ENCODE measurements at places on chromosomes 1 and 21. TPM values are rescaled to one million over a fixed set of nuclear protein-coding genes. Genes with fewer than 3 reads are reported as not detected.

The SPATA46 gene
- total RNA-seq = not detected

The ETV3L gene
- not detected for total RNA-seq

The SMYD2 gene
- total RNA-seq = 29.3 TPM

The GUCA2B gene
- not detected for total RNA-seq

The NLRP3 gene
- 3.8 TPM for total RNA-seq

DNA sequence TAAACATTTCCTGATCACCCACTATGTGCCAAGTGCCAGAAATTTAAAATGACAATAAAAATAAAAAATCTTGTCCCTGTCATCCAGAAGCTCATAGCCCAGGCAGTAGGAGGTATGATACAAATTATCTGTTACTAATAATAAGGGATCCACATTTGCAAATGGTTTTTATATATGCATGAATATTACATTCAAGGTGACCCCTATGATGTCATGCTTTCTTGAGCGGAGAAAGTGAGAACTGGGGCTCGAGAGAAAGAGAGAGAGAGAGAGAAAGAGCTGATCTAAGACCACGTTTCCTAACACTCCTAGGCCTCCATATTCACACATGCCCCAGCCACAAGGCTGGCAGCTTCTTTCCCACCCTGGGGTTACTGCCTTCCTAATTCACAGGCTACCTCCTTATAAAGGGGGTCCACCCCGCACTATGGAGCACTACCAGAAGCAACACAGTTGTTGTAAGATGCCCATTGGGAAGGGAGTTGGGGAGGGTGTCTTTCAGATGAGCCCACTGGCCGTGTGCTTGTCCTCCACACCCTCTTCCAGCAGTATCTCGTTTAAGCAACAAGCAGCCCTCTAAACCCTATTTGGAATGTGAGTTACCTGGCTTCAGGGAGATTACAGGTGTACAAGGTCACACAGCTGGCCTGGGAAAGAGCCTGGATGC lies 28.8 kb upstream of the LRRN2 start:
- no peak for DNase-seq

DNA sequence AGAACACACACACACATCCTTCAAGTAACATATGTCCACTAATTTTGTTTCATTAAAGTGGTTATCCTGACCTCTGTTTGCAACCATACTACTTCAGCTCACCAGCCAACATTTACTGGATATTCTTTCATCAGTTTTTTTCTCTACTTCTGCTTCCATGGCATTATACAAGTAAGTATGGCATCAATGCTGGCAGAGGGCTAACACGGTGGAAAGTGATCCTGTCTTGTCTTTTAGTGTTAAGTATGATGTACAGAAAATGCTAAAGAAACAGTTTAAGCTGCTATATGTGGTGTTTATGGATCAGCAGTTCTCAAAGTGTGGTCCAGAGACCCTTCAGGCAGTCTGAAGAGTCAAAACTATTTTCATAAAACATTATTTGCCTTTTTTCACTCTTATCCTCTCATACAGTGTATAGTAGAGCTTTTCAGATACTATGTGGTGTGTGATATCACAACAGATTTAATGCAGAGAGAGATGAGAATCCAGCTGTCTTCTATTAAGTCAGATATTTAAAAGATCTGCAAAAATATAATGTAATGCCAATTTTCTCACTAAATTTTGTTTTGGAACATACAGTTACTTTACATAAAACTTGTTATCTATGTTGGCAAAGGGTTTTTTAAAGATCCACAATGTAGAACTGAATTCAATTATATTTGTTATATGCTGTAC lies 46.6 kb downstream of the FOXJ3 start:
- no peak for DNase-seq

DNA sequence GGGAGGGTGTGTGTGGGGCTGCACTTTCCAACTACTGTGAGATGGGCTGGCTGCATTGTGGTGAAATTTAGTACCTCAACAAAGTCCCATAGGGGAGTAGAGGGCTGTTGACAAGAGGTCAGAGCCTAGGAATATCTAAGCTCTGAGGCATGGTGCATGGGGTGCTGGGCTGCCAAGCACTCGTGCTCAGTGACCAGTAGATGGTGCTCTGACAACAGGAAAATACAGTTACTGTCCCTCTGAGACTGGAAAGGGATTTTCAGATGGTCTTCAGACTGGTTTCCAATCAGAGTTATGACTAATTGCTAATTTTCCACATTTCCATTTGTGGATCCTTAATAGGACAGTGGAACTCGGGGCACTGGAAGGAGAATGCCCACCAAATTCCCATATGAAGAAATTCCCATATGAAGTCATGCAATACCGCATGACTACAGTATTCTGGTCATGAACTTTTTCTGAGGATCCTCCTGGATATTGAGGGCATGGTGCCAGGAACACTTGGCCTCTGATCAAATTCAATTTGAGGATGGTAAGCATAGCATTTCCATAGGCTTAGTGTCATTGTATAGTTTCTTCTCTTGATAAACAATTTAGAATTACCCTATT lies 4.1 kb upstream of the CACNA1E start:
- peak; percentile 89 for DNase-seq

DNA sequence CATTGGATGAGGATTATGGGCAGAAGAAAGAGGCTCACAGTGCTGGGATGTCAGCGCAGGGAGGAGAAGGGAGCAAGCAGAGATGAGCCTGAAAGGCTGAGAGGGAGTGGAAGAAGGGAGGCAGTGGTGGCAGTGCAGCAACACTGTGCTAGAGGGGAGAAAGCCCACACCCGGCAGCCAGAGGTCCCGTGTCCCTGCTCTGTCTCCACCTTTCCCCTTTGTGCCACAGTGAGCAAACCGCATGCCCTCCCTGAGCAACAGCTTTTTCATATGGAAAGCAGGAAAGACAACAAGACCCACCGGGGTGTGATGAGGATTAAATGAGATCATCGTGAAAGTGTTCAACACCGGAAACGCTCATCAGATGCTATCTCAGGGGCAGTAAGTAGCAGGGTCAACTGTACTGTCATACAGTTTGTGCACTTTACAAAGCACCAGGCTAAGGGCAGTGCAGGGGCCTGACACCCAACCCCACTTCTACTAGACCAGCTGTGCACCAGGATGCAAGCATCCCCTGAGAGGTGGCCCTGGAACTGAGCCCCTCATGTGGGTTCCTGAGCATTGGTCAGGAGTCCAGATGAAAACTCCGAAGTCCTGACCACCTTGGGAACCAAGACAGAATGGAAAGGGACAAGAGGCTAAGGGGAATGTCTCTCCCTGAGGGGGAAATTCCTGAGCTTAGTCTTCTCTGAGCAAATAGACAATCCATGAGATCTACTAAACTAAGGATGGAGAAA lies 9.1 kb downstream of the NHLH1 start:
- no peak for DNase-seq

DNA sequence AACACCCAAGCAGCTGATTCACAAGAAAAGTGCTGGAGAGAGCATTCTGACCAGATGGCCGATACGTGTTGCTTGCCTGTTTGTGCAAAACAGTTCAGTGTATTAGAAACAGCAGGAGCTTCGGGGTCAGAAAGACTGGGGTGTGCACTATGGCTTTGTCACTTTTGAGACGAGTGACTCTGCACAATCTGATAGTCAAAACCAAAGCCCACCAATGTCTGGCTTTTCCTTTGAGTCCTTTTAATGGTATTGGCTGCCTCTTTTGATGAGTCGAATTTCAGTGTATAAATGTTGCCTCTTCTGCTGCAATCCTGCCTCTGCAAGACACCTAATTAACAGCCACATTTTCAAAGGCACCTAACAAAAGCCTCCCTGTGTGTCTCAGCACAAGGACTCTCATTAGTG lies 444.6 kb downstream of the AJAP1 start:
- DNase-seq = no peak

- peak; percentile 2 for DNase-seq
Measured at GRCh38 chr21:40047993-40048730, 180.9 kb downstream of the PCP4 start.

DNA sequence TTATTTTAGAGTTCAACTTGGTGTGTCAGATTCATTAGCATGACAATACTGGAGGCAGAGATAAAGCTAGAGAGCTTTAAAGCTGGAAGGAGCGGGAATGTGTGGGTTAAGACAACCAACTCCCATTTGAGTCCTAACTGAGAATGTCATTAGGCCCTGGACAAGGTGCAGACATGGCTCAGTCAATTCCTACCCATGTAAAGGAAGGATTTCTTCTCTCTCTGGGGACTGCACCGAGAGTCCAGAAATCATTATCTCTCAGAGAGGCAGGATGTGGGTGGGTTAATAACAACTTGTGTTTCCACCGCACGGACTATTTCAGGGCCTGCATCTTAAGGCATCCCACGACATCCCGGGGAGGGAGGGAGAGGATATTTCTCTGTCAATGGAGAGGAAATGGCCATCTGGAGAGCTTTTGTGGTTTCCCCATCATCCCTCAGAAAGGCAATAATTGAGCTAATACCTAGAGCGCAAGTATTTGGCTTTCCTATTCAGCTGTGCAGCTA lies 46.7 kb upstream of the SARS1 start:
- DNase-seq = no peak

GRCh38 chr1:89605692-89606091 lies 27.2 kb upstream of the LRRC8C start:
- no peak for DNase-seq

DNA sequence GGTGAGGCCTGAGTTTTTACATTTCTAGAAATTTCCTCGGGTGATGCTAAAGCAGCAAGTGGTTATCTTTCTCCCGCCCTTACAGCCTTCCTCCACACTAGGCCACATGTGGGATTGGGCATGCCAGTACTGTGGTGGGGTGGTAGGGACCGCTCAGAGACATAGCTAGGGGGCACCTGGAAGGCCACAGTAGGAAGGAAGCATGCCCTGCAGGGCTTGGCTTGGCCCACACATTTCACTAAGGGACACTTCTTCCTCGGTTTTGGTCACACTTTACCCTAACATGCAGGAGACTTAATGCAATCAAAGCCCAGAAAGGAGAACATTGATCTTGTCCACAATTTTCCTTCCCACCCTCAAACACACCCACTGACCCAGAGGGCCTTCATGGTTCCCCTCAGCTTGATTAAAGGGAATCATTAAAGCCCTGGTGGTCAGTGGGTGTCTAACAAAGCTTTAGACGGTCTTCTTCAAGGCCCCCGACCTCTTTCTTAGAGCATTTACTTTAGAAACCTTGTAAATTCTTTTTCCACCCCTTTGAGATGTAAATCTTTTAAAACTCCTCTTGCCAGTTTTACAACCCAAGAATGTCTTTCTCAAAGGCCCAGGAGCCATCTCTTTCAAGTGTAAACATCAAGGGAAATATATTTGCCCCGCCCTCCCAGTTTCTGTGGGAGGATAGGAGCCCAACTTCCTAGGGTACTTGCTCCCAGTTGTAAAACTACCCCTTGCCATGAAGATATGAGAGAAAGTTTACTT lies 246.4 kb upstream of the PTBP2 start:
- DNase-seq = no peak

DNA sequence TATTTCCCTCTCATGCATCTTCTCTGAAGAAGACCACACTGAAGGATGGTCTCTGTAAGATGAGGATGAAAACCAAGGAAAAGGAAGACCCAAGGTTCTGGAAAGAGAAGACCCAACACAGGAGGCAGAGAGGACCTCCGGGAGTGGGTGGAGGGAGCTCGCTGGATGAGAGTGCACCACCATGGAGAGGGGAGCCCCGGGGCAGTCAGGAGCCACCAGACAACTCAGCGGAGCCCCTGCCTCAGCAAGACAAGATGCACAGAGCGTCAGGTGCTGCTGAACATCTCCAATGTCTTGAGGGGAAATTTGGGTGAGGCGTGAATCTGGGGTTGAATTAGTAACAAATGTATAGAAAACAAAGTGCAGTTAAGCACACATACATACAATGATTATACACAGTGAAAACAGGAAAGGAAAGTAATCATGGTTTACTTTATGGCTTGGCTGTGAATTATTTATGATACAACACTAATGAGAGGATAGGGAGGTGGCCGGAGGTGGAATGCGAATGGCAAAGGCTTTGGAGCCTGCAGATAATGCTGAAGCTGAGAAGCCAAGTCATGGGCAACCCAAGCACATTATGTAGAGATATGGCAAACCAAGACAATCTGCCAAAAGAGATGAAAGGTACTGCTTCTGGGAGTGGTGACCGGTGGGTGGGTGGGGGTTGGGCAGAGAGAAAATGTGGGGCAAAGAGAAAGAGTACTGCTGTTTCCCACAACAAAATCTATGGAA lies 80.4 kb upstream of the EDN2 start:
- DNase-seq = no peak

- no peak for DNase-seq
Measured at GRCh38 chr1:48753293-48753692, 23.4 kb downstream of the BEND5 start.

- no peak for DNase-seq
Measured at GRCh38 chr21:29155933-29156260, 25.5 kb downstream of the MAP3K7CL start.

GRCh38 chr1:206568256-206568655 lies 44.0 kb downstream of the EIF2D start:
- no peak for DNase-seq

- peak; percentile 94 for DNase-seq
Measured at GRCh38 chr1:115595279-115596079, 46.3 kb upstream of the VANGL1 start.

- DNase-seq = peak; percentile 82
Measured at GRCh38 chr1:36776948-36777831, 257.1 kb downstream of the GRIK3 start.

- DNase-seq = no peak
Measured at GRCh38 chr1:163367721-163368120, 46.0 kb downstream of the NUF2 start.

DNA sequence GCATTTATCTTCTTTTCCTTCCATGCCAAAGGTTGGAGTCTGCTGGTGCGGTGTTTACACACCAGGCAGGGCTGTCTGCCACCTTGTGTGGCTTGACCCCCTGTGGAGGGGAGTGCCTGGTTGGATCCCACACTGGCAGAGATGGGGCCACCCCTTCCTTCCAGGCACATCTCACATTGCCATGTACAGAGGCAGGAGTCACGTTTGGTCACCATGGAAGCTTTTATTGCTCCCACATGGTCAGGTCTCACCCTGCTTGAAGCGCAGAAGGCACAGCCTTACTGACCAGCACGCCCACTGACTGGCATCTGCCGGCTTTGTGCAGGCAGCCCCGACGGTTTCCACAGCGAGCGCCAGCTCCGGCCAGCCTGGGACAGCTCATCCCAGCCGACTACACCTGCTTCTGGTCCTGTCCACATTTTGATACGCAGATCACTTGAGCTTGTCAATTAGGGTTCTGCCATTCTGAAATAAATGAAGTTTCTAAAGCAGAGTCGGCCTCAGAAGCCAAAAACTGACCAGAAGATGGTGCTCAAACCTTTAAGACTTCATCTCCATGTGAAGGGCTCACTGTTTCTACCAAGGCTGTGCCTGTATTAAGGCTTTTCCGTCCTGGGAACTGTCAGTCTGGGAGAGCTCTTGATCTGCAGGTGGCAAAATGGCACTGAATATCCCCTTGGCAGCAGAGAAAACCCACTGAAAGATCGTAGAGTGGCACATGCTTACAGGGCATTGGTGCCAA lies 35.6 kb upstream of the EPHA8 start:
- peak; percentile 70 for DNase-seq

- peak; percentile 11 for DNase-seq
Measured at GRCh38 chr21:33975548-33976081, 60.0 kb upstream of the ATP5PO start.

GRCh38 chr1:67811781-67812180 lies 21.5 kb downstream of the GNG12 start:
- no peak for DNase-seq

GRCh38 chr1:114235960-114236359 lies 82.3 kb upstream of the SYT6 start:
- DNase-seq = peak; percentile 19
